ENCODE measurements at places on chromosomes 2 and 18.

GRCh38 chr2:527581-527980 is 149.6 kb downstream of the TMEM18 start:
- DNase-seq = no peak

GRCh38 chr18:10852385-10853303 is 296.7 kb downstream of the PIEZO2 start:
- no peak for DNase-seq

- DNase-seq = no peak
These were observed 43.6 kb downstream of the L3MBTL4 start for GRCh38 chr18:6370886-6371635.

- DNase-seq = no peak
These were observed 34.8 kb upstream of the SP5 start for GRCh38 chr2:170680172-170680941.

DNA sequence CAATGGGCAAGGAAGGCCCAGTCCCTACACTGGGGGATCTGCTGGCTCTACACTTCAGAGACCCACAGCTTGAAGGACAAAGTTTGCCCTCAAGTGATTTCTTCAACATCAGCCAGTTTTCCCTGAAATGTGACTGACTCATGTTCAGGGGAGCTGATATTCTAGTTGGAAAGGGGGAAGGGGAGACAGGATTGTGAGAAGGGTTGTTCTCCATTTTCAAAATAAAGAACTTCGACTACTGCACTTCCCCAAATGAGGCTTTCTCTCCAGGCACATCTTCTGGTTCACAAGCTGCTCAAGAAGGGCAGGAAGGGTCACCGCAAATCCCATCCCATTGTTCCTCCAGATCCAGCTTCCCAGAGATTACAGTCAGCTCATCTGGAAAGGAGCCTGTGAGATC is 117.6 kb downstream of the BCL2L11 start:
- no peak for DNase-seq
